Heart left ventricle (tissue), 16 donors: ENCODE measurements at places on chromosomes 1 and 21. TPM values are rescaled to one million over a fixed set of nuclear protein-coding genes. Genes with fewer than 3 reads are reported as not detected.

The TNFRSF14 gene
- total RNA-seq: 15.6 TPM

DNA sequence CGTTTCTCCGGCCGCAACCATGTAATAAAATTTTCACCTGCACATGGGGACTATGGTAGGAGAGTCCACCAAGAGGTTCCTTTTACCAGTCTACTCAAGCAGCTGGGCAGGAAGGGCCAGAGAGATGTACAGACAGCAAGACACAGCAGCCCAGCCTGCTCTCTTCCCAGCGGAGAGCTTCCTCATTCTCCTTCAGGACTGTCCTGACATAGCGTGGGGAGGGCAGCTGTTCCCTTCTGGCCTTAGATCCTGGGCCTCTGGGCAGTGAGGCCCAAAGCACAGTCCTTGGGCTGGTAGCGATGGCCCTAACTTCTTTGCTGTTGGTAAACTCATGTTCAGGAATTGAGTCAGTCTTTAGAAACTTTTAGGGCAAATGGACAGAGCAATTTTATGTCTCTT is 89.1 kb downstream of the BCAR3 start:
- peak overlapping the region; percentile 33 for H3K27ac ChIP-seq
- no peaks in the 10 kb centered on the region for H3K27me3 ChIP-seq
- no peak for DNase-seq
- peaks cover 29% of the 10 kb centered on the region for H3K4me1 ChIP-seq

DNA sequence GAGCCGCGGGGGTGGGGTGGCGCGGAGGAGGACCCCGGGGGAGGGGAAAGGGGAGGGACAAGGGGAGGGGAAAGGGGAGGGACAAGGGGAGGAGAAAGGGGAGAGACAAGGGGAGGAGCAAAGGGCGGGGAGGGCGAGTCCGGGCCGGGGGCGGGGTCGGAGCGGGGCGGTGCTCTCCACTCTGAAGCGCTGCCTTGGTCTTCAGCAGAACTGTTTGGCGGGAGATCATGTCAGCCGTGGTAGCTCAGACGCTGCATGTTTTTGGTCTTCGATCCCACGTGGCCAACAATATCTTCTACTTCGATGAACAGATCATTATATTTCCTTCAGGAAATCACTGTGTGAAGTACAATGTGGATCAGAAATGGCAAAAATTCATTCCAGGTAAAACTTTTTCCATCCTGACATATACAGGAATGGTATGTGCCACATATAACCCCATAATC is 420 bp downstream of the CFAP57 start:
- peaks cover 9% of the 10 kb centered on the region for H3K36me3 ChIP-seq
- peak overlapping the region; percentile 88 for H3K4me3 ChIP-seq
- peak; percentile 85 for DNase-seq
- H3K4me1 ChIP-seq: no peaks in the 10 kb centered on the region
- no peaks in the 10 kb centered on the region for H3K27me3 ChIP-seq

- no peak overlapping the region for H3K27ac ChIP-seq
- no peak for DNase-seq
- no peak overlapping the region for H3K4me3 ChIP-seq
These were observed 6.8 kb downstream of the ARV1 start for GRCh38 chr1:230985711-230986110.
